Stimulated activated CD8-positive, alpha-beta memory T cell treated with anti-CD3 and anti-CD28 coated beads, Interleukin-4, amount 100 ng/mL, for 24 hours (primary cell): ENCODE measurements at places on chromosomes 1 and 21.

DNA sequence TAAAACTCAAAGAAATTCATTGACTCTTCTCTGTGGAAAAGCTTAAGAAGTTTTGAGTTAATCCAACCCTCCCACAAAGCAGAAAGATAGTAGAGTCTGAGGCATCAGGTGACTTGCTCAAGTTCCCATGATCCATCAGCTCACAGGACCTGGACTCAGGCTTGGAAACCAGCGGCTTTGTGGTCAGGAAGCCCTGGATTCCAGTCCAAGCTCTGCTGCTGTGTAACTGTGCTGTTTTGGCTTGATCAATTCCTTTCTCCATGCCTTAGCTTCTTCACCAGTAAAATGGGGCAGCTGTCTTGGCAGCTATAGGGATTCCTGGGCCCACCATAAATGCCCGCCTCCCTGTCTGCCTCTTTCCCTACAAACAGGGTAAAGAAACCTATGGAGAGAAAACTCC is 180.2 kb downstream of the HIVEP3 start:
- no peak for DNase-seq

DNA sequence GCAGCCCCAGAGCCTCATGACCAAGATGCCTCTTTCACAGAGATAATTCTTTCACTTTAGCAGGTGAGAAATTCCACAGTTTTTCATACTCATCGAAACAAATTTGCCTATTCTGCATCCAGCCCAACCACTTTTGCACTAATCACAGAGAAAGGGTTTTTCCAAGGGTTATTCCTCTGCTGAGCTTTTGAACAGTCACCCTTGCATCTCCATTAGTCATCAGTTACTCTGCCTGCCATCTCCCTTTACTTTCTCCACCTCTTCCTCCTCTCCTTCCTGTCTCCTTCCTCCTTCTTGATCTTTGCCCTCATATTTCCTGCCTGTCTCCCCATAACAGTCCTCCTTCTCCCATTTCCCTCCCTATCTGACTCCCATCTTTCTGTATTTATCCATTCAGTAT is 43.9 kb downstream of the FH start:
- DNase-seq = no peak

- no peak for DNase-seq
Observed at GRCh38 chr1:182102043-182102416, 40.5 kb upstream of the ZNF648 start.

GRCh38 chr1:115225993-115226685 is 111.9 kb downstream of the NGF start:
- DNase-seq = no peak

DNA sequence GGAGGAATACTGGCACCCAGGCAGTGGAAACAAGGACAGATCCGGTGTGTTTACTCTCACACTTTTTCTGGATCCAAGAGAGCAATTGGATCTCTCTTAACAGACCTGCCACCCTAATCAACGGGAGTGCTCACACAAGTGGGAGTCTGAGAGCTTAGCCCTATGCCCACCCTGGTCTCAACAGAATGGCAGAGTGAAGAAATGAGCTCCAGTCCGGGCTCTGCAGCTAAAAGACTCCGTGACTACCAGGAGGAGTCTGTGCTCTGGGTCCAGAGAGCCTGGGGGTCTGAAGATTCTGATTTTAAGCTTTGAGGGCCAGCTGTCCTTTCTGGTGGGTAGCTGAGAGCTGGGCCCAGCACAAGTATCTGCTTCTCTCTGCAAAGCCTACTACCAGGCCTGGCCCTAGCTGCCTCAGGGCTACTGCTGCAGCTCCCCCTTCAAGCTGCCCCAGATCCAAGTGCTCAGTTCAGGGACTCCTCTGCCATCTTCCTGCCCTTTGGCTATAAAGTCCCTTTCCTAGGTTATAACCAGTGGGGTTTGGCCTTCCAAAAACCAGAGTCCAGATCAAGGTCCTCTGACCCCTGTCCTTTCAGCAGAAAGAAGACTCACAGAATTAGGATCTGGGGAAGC is 3.9 kb downstream of the S100A9 start:
- DNase-seq = no peak

GRCh38 chr1:212638492-212639151 is 30.1 kb downstream of the ATF3 start:
- no peak for DNase-seq

DNA sequence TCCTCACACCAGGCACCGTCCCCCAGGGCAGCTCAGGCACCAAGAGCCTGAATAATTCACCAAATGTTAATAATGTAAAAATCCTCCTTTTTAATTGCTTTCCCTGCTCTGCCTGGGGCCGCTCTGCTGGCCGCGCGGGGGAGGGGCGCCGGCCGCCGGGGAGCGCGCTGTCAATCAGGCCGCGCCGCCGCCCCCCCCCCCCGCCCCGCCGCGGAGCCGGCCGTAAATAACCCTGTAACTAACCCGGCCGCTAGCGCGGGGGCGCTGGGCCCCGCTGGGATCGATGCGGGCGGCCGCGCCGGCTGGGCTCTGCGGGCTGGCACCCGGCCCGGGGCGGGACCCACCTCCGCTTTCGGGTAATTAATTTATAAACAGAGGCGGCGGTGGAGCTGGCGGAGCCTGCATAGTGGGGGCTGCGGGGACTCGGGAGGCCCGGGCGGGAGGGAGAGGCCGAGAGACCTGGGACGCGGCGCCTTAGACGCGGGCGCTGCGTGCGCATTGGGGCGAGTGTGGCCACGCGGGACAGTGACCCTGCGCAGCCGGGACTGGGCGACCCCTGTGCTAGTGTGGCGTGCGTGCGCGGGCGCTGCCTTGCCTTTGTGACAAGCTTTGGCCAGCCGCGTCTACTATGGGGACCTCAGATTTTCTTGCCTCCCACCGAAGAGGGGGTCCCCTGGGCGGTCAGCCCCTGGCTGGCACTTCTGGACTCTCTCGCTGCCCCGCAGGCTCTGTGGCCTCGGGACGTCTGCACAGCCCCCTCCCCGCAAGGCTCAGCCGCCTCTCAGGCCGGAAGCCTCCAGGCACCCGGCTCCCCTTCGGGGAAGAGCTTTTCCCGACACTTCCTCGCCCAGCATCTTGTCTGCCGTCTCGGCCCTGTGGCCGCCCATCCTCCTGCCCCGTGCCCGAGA is 16.6 kb downstream of the SAMD11 start:
- DNase-seq = no peak

- DNase-seq = no peak
Observed at GRCh38 chr1:64122588-64122987, 80.8 kb upstream of the UBE2U start.

- DNase-seq = no peak
Observed at GRCh38 chr1:88149686-88150085, 534.4 kb upstream of the PKN2 start.

GRCh38 chr1:211336161-211336560 is 9.5 kb downstream of the TRAF5 start:
- no peak for DNase-seq

DNA sequence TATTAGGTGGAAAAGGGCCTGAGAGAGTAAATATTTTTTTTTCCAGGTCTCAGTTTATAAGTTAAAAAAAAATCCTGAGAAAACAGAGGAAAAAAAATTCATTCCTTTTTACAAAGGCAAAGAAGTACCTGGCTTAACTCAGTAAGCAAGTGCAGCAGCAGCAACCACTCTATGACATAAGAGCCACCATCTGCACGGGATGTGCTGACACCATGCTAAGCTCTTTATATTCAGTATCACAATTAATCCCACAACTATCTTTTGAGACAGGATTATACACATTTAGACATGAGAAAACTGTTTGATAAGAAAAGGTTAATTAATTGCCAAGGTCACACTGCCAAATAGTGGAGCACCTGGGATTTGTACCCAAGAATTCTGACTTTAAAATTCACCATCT is 13.4 kb upstream of the DPT start:
- no peak for DNase-seq

- DNase-seq = no peak
Observed at GRCh38 chr1:101221945-101222429, 14.8 kb upstream of the S1PR1 start.

GRCh38 chr1:151144474-151145303 is 1.7 kb downstream of the SEMA6C start:
- DNase-seq = no peak

DNA sequence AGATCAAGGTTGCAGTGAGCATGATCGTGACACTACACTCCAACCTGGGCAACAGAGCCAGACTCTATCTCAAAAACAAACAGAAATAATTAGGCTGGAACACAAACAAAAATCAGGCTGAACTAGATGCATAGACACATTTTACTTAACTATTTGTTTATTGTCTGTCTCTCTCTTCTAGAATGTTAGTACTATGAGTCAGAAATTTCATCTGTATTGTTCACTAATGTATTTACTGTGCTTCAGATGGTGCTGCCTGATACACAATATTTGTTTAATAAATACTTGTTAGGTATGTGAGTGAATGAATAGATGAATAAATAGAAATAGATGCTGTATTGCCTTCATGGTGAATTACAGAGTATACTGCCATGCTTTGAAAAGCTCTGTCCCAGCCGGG is 6.0 kb upstream of the LIN28A start:
- no peak for DNase-seq

GRCh38 chr1:180811886-180812285 is 100.8 kb upstream of the KIAA1614 start:
- no peak for DNase-seq

DNA sequence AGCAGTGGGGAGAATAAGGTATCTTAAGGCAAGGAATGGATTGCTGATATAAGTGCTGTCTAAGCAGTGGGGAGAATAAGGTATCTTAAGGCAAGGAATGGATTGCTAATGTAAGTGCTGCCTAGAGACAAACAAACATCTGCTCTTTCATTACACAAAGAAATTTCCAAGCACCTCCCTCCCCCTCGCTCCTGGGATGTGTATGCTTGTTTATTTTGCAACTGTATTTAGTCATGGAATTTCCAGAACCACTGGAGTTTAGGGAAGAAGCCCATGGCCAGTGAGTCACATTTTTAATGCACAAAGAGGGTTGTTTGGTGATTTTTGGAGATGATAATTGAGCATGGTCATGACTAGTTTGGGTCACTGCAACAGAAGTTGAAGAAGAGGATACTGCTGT is 21.5 kb downstream of the PDPN start:
- DNase-seq = no peak

DNA sequence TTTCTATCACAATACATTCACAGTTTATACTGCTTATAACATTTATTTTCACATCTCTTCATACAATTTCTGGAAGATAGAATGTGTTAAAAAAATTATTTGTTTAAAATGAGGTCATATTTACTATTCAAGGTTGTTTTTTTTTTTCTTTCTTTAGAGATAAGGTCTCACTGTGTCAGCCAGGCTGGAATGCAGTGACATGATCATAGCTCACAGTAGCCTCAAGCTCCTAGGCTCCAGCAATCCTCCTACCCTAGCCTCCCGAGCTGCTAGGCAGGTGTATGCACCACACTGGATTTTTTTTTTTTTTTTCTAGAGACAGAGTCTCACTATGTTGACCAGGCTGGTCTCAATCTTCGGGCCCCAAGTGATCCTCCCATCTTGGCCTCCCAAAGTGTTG is 19.0 kb upstream of the RNF11 start:
- DNase-seq = no peak

DNA sequence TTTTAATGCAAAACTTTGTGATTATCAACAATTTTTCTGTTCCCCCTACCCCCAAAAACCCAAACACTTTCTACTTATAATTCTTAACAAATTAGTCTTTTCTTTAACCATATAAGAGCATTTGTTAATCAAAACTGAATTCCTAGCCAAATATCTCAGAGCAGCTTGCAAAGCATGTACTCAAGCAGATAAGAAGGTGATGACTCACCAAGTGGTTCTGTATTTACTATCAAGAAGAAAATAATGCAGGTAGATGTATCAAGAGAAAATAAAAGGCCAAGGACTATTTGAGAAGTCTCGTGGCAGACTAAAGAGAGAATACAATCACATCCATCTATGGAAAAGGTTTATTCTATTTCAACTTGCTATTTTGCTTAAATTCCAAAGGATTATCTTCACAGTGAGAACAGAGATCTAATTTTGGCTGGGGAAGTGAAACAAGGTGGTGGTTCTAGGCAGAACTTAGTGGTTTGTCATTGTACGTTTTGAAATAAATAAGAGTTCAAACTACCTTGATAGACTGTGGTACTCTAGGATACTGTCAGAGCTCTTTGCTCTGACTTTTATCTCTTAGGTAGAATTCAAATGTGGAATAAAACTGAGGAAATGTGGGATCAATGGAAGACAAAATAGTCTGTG is 94.7 kb upstream of the NRIP1 start:
- no peak for DNase-seq

- no peak for DNase-seq
Observed at GRCh38 chr1:81439046-81439823, 361.5 kb upstream of the ADGRL2 start.
